ENCODE measurements at places on chromosomes 4 and X.

GRCh38 chr4:153603258-153603657 lies 80.8 kb upstream of the TLR2 start:
- DNase-seq = no peak

DNA sequence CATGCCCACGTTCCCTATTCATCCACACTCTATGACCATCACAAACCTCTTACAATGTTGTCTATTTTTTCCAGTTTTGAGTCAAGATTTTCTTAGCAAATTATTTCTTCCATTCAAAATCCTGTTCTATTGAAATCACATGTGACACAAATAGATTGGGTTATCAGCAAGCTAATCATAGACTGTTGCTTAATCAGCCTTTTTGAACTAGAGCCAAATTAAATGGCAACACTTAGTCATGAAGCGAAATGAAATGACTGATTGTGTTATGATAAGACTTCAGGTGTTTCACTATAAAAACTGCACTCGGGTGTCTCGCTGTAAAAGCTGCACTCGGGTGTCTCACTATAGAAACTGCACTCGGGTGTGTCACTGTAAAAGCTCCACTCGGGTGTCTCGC lies 890.0 kb upstream of the FRG1 start:
- DNase-seq = no peak

DNA sequence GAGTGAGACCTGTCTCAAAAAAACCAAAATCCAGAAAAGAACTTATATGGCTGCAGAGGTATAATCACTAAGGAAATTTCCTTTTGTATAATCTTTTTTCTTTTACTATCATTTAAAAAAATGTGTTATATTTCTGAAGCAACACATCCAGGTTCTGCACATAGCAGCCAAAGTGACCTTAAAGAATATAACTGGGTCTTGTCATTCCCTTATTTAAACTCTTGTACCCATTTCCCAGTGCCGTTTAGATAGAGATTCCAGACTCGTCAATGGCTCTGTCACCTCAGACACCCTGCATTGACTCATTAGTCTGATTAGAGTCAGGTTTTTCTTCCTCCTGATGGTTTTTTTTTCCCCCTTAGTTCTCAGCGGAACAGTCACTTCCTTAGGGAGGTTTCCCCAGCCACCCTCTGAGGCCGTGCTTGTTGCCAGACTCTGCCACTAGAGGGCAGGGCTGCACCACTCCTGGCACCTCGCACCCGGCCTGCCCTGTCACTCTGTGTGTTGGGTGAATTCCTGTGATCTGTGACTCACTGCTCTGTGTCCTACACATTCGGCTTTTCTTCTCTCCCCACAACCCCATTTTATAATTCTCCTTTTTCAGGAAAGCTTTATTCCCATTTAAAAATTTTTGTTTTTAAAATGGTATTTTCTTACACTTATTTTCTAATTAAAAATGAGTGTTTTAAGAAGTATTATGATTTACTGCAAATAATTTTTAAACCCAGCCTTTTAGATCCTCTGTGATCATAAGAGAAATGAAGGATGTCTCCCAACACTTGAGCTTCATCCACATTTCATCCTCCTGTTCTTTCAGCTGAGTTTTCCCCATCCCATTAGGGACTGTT lies 32.1 kb downstream of the HTT start:
- DNase-seq = peak; percentile 80

DNA sequence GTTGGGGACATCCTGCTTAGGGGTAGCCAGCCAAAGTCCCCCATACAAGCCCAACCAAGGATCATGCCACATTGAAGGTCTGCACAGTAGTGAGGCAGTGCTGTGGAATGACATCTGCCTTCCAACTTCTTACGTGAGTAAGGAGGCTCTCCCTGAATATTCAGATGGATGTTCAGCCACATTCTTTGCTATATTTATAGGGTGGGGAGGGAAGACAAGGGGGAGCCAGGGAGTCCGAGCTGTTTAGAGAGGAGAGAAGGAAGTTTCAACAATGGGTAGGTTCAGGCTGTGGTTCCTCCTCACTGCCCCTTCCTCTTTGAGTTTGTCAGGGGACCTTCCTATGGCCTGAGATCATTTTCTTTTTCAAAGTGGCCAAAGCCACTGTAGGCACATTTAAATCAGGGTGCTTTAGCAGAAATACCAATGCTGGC lies 29.8 kb downstream of the MSN start:
- DNase-seq = no peak

DNA sequence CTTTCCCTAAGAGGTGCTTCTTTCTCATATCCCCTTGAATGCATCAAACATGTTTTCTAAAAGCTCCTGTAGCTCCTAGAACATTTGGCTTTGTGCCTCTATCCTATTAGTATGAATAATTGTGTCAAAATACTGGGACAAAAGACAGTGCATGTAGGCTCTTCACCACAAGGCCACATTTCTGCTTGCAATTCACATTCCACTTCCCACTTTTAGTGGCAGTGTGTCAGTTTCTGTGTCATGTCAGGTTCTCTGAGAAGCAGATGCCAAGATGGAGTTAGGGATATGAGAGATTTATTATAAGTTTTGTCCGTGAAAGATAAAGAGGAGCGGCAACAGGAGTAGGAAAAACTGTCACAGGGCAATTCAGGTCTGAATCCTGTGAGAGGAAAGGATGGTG lies 61.3 kb upstream of the GPRIN3 start:
- no peak for DNase-seq

GRCh38 chr4:11590132-11590531 lies 161.4 kb upstream of the HS3ST1 start:
- no peak for DNase-seq

DNA sequence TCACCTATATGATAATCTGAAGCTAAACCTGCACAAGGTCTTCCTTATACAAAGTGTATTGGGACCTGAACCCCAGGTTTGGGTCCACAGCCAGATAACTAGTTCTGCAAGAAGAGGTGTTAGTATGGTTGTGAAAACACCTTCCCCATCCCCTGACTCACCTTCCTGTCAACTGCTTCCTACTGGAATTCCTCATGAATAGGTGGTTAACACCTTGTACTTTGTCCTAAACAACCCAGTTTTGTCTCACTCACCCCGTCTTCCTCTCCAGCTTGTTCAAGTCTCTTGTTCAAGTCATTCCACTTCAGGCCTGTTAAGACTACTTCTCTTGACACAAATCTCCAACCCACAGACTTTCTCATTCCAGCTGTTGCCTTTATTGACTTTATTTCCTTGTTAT lies 45.5 kb downstream of the CCNG2 start:
- DNase-seq = no peak

DNA sequence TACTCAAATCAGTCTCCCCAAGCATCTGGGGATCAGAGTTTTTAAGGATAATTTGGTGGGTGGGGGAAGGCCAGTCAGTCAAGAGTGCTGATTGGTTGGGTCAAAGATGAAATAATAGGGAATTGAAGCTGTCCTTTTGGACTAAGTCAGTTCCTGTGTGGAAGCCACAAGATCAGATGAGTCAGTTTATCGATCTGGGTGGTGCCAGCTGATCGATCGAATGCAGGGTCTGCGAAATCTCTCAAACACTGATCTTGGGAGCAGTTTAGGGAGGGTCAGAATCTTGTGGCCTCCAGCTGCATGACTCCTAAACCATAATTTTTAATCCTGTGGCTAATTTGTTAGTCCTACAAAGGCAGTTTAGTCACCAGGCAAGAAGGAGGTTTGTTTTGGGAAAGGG lies 17.3 kb upstream of the GLUD2 start:
- no peak for DNase-seq

DNA sequence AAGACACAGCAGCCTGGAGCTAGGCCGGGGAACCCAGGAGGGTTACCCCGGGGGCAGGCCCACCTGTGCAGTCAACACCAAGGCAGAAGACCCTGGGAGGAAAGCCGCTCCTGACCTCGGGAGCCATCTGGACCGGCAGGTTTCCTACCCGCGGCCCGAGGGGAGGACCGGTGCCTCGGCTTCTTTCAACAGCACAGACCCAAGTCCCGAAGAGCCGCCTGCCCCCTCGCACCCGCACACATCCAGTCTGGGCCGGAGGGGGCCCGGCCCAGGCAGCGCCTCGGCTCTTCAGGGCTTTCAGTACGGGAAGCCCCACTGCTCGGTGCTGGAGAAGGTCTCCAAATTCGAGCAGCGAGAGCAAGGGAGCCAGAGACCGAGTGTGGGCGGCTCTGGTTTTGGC lies 157.8 kb downstream of the SOWAHB start:
- no peak for DNase-seq

DNA sequence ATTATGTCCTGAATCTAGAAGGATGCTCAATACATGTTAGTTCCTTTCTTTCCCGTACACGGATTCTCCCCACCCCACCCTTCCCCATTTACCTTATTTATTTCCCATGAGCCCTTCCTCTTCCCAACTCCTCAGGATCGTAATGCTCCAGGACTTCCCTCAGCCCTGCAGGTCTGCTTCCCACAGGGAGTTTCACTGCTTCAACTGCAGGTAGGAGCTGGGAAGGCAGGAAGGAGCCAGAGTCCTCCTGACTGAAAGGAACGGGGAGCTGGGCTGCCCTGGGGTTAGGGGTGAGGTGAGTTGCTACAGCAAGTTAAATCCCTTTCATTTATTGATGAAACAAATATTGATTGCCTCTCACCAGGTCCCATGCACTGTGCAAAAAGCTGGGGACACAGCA lies 33.2 kb downstream of the SAT1 start:
- DNase-seq = no peak

- DNase-seq = no peak
Observed at GRCh38 chr4:70976252-70976651, 17.2 kb upstream of the DCK start.

- DNase-seq = no peak
Observed at GRCh38 chrX:19629541-19629940, 114.2 kb upstream of the MAP3K15 start.
